ENCODE measurements at places on chromosomes 13 and 19.

GRCh38 chr19:30371960-30372824 is at the start of gene ZNF536:
Gene ZNF536 (plus strand): TSS chr19:30372384. CDS start chr19:30443563, 71,179 bp downstream.
- peaks cover 19% of the 10 kb centered on the region for H3K4me1 ChIP-seq
- H3K4me3 ChIP-seq, result no peak within 1 kb of the TSS
- peaks cover 88% of the 10 kb centered on the region for H3K27me3 ChIP-seq
- H3K36me3 ChIP-seq, result no peaks in the 10 kb centered on the region
- no peak for DNase-seq

DNA sequence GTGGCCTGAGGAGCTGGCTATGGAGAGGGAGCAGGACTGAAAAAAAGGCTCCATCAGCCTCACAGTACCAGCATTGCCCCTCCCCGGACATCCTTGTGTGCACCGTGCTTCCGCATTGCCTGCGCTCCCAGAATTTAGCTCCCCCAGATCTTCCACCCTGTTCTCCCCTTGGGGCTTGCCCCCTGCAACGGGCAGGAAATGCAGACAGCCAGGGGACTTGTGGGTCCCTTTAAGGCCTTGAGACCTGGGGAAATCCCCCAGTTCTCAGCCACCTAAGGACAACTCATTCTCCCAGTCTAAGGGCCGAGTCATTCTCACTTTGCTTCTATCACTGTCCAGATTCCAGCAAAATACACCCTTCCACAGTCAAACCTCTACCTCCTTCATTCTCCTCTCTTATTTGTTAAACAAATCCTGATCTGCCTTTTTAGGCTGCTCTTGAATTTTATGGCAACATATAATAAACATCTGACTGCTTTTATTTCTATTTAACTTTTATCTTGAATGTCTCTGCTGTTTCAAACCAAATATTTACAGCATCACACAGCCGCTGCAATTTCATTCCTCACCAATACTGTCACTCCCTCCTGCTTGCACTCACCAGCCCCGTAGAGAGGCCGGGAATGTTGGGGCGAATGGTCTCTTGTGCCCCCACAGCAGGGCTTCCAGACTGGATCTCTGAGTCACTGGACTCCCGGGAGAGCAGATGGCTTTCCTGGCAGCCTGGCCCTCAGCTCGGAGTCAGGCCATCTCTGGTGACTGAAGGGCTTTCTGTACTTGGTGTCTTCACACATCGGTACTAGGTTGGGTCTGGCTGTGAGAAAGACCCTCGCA is 221.9 kb downstream of the TSHZ3 start:
- H3K36me3 ChIP-seq, result no peaks in the 10 kb centered on the region
- no peak overlapping the region for H3K4me3 ChIP-seq
- H3K27ac ChIP-seq, result peak overlapping the region; percentile 45
- peaks cover 5% of the 10 kb centered on the region for H3K4me1 ChIP-seq
- DNase-seq, result no peak

- H3K4me1 ChIP-seq, result peaks cover 13% of the 10 kb centered on the region
- peaks cover 43% of the 10 kb centered on the region for H3K27me3 ChIP-seq
- no peak for DNase-seq
- H3K27ac ChIP-seq, result no peak overlapping the region
- H3K4me3 ChIP-seq, result no peak overlapping the region
These were observed 40.8 kb upstream of the RANBP3 start for GRCh38 chr19:6018786-6019185.

DNA sequence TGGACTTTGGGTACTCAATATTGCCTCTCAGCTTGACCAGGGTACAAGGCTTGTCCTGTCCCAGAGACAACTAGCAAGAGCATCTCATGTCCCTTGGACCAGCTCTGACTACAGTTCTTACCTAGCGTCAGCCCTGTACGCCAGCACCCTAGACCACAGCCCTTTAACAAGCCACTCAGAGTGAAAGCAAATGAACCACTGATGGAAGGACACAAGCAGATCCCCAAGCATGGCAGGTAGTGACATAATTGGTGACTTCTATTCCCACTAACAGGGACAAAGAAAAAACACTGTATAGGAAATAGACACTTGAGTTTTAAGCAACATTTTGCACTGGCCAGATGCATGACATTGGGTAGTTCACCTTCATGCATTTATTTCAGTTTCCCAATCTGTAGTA is 8.8 kb upstream of the LRCH1 start:
- no peaks in the 10 kb centered on the region for H3K36me3 ChIP-seq
- H3K27ac ChIP-seq, result no peak overlapping the region
- DNase-seq, result no peak
- no peaks in the 10 kb centered on the region for H3K27me3 ChIP-seq
- H3K4me1 ChIP-seq, result peaks cover 20% of the 10 kb centered on the region
- no peak overlapping the region for H3K4me3 ChIP-seq

- DNase-seq, result no peak
- no peak overlapping the region for H3K4me3 ChIP-seq
- H3K27ac ChIP-seq, result no peak overlapping the region
- peaks cover 2% of the 10 kb centered on the region for H3K4me1 ChIP-seq
These were observed 43.7 kb upstream of the ADGRE5 start for GRCh38 chr19:14337510-14337909.

DNA sequence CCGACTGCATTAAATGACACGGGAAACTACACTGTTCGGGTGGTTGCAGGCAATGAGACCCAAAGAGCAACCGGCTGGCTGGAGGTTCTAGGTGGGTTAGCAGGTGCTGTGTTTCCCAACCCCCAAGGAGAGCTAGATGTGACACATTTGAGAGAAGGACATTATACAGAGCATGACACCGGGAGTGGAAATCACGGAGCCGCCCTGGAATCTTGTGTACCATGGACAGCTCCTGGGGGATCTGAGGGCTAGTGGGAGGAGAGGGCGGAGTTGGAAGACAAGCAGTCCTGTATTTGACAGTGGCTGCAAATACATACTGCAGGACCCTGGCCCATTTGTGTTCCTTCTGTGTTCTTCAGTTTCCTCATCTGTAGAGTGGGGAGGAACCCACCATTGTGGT is 2.3 kb downstream of the CEACAM18 start:
- no peak overlapping the region for H3K27ac ChIP-seq
- no peak for DNase-seq
- peaks cover 2% of the 10 kb centered on the region for H3K36me3 ChIP-seq

GRCh38 chr19:4042064-4042730 is 24.5 kb downstream of the ZBTB7A start:
- no peak overlapping the region for H3K27ac ChIP-seq
- no peak overlapping the region for H3K4me3 ChIP-seq
- peaks cover 14% of the 10 kb centered on the region for H3K4me1 ChIP-seq
- peaks cover 7% of the 10 kb centered on the region for H3K36me3 ChIP-seq
- no peak for DNase-seq

DNA sequence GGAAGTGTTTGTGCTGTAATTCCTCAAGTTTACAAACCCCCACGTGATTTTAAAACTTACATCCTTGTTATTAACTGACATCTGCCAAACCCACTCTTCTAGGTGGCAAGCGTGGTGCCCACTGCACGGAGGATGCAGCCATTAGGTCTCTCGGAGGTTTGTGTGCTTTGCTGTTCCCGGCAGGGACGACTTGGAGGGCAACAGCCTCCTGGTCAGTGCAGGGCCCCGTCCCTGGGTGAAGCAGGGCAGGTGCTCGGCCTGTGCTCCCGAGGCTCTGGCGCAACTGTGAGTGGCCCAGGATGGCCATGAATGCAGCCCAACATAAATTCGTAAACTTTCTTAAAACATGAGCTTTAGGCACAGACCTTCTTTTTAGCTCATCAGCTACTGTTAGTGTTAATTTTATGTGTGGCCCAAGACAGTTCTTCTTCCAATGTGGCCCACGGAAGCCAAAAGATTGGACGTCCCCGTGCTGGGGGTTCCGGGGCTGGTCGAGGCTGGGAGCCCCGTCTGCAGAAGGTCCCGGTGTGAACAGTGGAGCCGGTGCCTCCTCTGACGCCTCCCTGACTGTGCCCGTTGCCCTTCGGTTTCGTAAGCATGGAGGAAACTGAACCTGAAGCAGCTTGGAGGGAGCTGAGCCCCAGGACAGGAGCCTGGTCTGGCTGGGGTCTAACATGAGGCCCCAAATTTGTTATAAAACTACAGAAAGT is 11.9 kb downstream of the GAS6 start:
- no peak overlapping the region for H3K4me3 ChIP-seq
- no peak overlapping the region for H3K27ac ChIP-seq
- no peaks in the 10 kb centered on the region for H3K27me3 ChIP-seq
- H3K4me1 ChIP-seq, result peaks cover 17% of the 10 kb centered on the region

- peaks cover 8% of the 10 kb centered on the region for H3K36me3 ChIP-seq
- no peak overlapping the region for H3K4me3 ChIP-seq
- H3K27me3 ChIP-seq, result no peaks in the 10 kb centered on the region
- DNase-seq, result no peak
- H3K27ac ChIP-seq, result peak overlapping the region; percentile 100
These were observed 7.8 kb downstream of the ACTN4 start for GRCh38 chr19:38655148-38655824.

DNA sequence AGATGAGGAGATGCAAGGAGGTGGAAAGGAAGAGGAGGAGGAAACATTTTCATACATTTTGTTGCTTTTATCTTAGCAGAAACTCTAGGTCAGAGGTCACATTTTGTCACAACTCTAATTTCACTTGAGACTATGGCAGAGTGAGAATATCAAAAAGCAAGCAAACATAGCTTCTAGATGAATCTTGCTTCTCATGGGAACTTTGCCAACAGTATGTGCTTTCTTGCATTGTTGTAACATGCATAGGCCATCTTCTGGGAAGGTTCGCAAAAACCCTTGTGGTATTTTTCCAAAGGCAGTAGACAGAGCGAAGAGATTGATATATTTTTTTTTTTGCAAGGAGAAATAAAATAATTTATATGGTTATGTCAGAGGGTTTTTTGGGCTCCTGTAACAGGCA is 291.3 kb downstream of the MTUS2 start:
- H3K27me3 ChIP-seq, result no peaks in the 10 kb centered on the region
- H3K4me1 ChIP-seq, result peaks cover 23% of the 10 kb centered on the region
- no peaks in the 10 kb centered on the region for H3K36me3 ChIP-seq
- no peak for DNase-seq
- H3K4me3 ChIP-seq, result no peak overlapping the region

- no peak overlapping the region for H3K4me3 ChIP-seq
- H3K27me3 ChIP-seq, result peaks cover 16% of the 10 kb centered on the region
- DNase-seq, result no peak
- no peak overlapping the region for H3K27ac ChIP-seq
- peaks cover 18% of the 10 kb centered on the region for H3K4me1 ChIP-seq
These were observed 1.7 kb upstream of the SBK3 start for GRCh38 chr19:55546822-55547614.

- DNase-seq, result no peak
- H3K36me3 ChIP-seq, result peaks cover 10% of the 10 kb centered on the region
- no peaks in the 10 kb centered on the region for H3K27me3 ChIP-seq
- no peak overlapping the region for H3K4me3 ChIP-seq
These were observed 3.2 kb downstream of the GPR108 start for GRCh38 chr19:6734096-6734696.

- H3K4me1 ChIP-seq, result peaks cover 4% of the 10 kb centered on the region
- no peaks in the 10 kb centered on the region for H3K27me3 ChIP-seq
- H3K27ac ChIP-seq, result no peak overlapping the region
- peaks cover 60% of the 10 kb centered on the region for H3K36me3 ChIP-seq
- H3K4me3 ChIP-seq, result no peak overlapping the region
These were observed 6.2 kb downstream of the ZNF555 start for GRCh38 chr19:2847507-2847906.

DNA sequence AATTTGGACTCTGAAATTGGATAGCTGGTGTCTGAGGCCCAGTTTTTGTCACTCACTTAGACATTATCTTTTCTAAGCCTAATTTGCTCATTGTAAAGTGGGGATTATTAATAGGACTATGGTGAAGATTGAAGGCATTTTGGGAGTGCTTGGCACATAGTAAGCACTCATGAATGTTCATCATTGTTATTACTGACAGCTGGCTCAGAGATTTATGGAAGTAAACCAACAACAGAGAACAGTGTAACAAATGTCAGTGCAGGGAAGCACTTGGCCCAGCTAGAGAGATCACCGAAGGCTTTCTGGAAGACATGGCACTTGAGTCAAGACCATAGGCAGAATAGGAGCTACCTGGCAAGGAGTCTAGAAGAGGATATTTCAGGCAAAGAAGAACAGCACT is 92.3 kb downstream of the RFC3 start:
- H3K36me3 ChIP-seq, result no peaks in the 10 kb centered on the region
- no peak overlapping the region for H3K27ac ChIP-seq
- DNase-seq, result no peak
- no peaks in the 10 kb centered on the region for H3K27me3 ChIP-seq

- H3K36me3 ChIP-seq, result no peaks in the 10 kb centered on the region
- H3K4me3 ChIP-seq, result peak overlapping the region; percentile 65
- no peak overlapping the region for H3K27ac ChIP-seq
- peak; percentile 62 for DNase-seq
These were observed 33.0 kb downstream of the GJA3 start for GRCh38 chr13:20127562-20128458.

- no peak overlapping the region for H3K27ac ChIP-seq
- no peaks in the 10 kb centered on the region for H3K36me3 ChIP-seq
- no peak overlapping the region for H3K4me3 ChIP-seq
- peak; percentile 77 for DNase-seq
These were observed 412.6 kb downstream of the KCTD12 start for GRCh38 chr13:76473552-76474134.

DNA sequence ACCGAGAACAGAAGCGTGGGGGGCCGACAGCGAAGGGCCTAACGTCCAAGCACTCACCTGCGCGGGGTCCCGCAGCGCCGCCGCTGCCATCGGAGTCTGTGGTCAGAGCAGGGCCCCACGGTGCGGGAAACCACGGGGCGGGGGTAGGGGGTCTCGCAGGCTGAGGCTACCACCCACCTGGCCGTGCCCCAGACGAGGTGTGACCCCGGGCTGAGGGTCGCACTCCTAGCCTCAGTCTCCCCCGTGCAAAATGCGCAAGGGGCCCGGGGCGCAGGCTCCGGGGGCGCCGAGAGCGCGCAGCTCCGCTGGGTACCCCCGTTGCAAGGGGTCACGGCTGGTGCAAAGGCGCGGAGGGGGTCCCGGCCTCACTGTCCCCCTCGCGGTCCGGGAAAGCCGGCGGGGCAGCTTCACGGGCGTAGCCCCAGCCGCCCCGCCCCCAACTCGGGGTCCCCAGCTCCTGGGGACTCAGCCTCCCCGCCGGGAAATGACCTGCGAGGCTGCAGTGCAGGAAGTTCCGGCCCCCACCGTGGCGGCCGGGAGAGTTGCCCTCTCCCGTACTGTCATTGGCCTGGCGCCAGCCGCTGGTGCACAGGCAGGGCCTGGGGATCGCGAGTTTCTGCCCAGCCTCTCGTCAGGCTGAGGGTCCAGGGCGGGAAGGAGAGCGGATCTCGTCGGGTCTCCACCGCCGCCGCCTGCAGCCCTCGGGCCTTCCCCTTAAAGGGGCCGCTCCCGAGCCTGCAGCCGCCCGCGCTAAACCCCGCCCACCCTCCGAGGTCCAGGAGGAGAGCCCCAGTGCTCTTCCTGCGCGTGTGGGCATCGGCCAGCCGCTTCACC is at the start of gene ZNF792:
TSS of gene ZNF792 (minus strand) at position 657 of the 834 bp plus-strand sequence. CDS start at position 90, 567 bp downstream.
- peak within 1 kb of the TSS; percentile 51 for H3K27ac ChIP-seq
- peaks cover 17% of the 10 kb centered on the region for H3K4me1 ChIP-seq
- peaks cover 4% of the 10 kb centered on the region for H3K27me3 ChIP-seq
- H3K36me3 ChIP-seq, result peaks cover 32% of the 10 kb centered on the region
- H3K4me3 ChIP-seq, result peak within 1 kb of the TSS; percentile 83

GRCh38 chr13:72737033-72737432 is 9.3 kb downstream of the BORA start:
- no peaks in the 10 kb centered on the region for H3K4me1 ChIP-seq
- H3K4me3 ChIP-seq, result no peak overlapping the region
- H3K27ac ChIP-seq, result no peak overlapping the region
- H3K27me3 ChIP-seq, result no peaks in the 10 kb centered on the region
- H3K36me3 ChIP-seq, result peaks cover 16% of the 10 kb centered on the region
- no peak for DNase-seq

- H3K27ac ChIP-seq, result no peak overlapping the region
- DNase-seq, result peak; percentile 48
- peaks cover 6% of the 10 kb centered on the region for H3K4me1 ChIP-seq
- H3K4me3 ChIP-seq, result no peak overlapping the region
- no peaks in the 10 kb centered on the region for H3K27me3 ChIP-seq
- peaks cover 32% of the 10 kb centered on the region for H3K36me3 ChIP-seq
These were observed 19.6 kb downstream of the TMEM150B start for GRCh38 chr19:55305491-55305890.

Measured in mesothelial cell of epicardium (in vitro differentiated cells).